CD4-positive, alpha-beta T cell treated with Interleukin-4 for 1 hour (primary cell): ENCODE measurements at places on chromosomes 6 and 20.

- no peak for DNase-seq
These were observed 546.5 kb downstream of the PRKN start for GRCh38 chr6:162181111-162181510.

DNA sequence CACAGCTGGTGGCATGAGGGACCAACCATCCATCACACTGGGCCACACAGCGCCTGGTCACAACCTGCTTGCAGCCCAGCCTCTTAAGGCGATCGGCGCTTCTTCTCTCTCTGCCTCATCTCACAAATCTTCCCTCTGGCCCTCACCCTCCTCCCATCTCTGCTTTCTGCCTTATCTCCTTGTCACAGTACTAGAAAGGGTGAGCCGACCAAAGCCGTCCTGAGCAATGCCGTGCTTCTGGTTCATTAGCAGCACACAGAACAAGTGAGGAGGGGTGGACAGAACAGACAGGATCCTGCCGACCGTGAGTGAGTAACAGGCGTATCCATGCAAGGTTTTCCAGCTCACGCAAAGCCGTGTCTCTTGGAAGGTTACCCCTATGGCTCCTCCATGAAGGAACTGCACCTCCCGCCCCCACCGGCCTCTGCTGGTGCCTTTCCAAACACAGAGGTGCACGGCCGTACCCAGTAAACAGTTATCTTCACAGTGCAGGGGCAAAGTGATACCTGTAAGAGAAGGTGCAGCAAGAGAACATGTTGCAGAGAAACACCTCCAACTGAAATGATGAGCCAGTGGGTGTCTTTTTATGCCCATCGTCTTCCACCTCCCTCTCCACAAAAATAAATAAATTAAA is 331.7 kb downstream of the FARS2 start:
- DNase-seq, result no peak

DNA sequence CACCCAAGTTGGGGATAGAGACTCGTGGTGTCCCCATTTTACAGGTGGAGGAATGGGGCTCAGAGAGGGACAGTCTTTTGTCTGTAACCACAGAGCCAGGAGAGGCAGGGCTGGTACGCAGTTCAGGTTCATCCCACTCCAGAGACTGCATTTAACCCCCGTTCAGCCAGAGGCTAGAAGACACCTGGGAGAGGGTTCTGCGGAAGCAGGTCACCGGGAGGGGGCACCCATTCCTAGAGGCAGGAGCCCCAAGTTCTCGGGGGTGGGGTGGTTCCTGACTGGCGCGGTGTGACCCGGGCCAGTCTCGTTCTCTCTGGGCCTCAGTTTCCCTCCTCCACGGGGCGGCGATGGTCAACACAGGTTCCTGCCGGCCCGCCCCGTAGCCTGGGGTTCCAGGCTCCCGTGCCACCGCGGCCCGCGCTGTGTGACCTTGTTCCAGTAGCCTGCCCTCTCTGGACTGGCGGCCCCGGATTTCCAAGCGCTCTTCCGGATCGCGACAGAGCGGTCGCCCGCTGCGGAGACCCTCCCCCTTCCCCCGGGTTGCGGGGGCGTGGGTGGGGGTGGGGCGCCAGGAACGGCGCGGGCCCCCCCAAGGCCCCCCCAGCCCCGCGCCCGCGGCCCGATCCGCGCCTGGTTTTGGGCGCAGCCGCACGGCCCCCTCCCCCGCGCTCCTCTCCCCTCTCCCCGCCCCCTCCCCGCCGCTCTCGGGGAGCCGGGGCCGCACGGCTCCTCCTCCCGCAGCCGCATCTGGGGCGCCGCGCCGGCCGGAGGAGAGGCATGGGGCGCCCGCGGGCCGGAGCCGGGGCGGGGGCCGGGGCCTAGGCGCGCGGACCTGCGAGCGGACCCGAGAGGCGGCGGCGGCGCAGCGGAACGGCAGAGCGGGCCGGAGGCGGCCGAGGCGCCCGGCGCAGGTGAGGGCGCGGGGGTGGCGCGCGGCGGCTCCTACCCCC is at the start of gene DLGAP4:
Gene DLGAP4 (plus strand): TSS at position 738 of the 950 bp plus-strand sequence. CDS start 125,379 bp downstream, outside the sequence.
- DNase-seq, result no peak

DNA sequence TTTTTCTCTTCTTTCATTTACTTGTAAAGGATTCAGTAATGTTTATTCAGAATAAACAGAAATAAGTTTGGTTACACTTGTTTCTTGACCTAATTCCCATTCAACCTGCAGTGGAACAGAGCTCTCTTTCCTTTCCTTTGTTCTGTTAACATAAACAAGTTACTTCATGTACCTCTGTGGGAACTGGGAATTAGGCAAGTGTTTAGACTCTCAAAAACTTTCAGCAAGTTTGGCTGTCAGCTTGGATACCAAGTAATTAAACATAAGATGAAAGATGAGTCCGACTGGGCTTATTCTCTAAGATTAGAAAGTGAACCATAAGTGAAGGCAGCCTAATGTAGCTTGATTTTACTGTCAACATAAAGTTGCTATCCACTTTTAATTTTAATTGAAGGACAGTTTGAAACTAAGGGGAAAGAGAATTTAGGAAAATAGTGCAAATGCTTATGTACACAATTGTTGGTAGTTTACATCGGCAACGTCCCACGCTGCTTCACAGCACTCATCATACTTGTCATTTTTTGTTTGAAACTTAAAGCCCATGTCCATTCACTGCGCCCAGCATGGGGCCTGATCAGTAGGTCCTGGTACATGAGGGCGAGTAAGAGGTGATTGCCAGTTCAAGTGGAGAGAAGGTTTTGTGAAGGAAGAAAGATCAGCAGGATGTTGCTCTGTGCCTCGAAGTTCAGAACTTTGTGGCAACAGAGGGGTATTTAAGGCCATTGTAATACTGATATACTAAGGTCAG is 113.0 kb downstream of the PLEKHG1 start:
- no peak for DNase-seq

DNA sequence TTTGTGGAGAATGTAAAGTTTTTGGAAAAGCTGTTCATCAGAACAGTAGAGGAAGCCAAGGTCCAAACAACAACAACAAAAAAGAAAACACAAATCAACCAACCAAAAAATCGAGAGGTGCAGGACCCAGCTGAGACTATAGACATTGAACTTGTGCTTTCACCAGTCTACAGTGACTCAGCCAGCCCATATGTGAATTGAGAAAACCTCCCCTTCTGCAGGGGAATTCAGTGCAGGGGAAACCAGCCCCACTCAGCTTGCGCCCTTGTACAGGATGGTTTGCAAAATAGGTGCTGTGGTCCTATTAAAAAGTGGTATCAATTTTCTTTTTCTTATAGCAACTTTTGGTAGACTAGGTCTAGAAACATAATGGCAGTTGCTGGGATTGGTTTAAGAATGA is 21.3 kb downstream of the MLIP start:
- no peak for DNase-seq

DNA sequence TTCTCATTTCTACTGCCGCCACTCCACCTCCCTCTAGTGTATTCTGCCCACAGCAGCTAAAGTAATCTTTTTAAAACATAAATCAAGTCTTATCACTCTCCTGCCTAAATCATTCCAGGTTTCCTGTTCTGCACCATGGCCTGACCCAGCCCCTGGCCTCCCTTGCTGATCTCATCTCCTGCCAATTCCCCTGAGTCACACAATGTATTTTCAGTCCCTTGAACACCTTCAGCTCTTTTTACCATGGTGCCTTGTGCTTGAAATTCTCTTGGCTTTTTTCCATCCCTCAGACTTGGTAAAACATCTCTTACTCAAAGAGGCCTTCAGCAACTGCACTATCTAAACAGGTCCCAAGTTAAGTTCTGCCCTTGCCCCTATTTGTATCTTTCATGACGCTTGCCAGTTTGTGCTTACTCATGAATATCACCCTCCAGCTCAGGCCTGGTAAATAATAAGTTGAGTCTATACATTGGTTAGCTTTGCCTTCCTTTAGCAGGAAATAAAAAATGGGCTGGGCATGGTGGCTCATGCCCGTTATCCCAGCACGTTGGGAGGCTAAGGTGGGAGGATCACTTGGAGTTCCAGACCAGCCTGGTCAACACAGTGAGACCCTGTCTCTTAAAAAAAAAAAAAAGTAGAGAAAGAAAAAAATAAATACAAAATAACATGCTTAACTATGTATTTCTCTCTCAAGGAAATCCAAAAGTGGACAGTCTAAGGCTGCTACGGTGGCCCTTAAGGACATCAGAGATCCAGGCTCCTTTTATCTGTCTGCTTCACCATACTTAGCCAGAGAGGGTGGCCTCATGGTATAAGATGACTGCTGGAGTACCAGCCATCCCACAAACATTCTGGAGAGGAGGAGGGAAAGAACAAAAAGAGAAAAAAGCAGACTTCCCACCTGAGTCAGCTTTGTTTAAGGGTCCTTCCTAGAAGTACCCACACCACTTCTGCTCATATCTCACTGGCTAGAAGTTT is 62.2 kb downstream of the ARFGEF2 start:
- no peak for DNase-seq

- DNase-seq, result no peak
These were observed 9.8 kb downstream of the SPATA2 start for GRCh38 chr20:49905415-49906091.

GRCh38 chr20:40702504-40702903 is 13.5 kb upstream of the MAFB start:
- DNase-seq, result no peak

DNA sequence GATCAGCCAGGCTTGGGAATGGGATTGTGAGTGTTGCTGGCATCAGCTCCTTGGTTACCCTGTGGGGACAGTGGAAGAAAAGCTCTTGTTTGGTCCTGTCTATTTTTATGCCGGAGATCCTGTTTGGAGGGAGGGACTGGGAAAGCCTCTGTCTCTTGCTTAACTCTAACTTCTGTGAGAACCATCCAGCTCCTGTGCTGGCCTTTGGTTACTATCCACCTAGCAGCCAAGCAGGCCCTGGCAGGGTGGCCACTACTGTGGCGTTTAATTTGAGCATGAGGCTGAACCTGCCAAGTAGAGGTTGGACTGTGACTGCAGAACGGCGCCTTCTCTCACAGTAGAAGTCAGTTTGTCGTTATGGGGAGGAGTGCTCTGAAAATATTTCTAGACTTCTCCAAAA is 193.3 kb downstream of the UTRN start:
- no peak for DNase-seq

DNA sequence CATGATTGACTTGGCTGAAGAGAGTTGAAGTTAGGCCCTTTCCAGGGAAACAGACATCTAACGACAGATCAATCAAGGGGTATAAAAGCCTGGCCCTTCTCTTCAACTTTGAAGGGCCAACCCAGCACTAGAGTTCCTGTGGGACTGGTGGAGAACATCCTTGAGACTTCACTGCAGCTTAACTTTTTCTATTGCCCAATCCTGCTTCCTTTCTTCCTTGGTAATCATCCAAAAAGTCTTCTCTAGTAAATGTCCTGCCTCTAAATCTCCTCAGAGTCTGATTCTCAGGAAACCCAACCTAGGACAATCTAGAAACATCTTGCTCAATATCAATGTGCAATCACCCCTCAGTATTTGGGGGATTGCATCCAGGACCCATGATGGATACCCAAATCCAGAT is 1.9 kb downstream of the MKKS start:
- no peak for DNase-seq

DNA sequence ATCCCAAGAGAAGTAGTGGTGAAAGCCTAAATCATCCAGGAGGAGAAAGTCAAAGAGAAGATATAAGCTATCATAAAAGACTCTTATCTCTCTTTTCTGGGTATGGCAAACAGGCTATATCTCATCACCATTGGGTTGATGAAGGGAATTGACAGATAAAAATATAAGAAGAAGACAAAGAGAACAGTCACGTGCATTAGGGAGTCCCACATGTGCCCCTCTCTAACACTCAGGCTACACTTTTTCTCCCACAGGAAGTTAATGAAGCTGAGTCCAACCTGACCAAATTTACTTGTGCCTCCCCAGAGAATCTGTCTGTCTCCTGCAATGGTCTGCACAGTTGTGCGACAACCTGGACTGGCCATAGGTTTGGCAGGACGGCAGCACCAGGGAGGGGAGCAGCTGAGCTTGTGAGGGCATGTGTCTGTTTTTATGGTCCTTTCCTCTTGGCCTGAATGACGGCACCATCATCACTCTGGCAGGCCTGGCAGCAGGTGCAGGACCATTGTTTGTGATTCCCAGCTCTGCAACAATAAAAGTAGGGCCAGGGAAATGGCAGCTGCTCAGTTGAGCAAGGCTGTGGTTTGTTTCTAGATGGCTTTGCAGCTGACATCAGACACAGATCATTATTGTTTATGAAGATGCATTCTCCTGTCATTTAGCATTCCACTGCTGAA is 144.5 kb upstream of the MCHR2 start:
- DNase-seq, result no peak

DNA sequence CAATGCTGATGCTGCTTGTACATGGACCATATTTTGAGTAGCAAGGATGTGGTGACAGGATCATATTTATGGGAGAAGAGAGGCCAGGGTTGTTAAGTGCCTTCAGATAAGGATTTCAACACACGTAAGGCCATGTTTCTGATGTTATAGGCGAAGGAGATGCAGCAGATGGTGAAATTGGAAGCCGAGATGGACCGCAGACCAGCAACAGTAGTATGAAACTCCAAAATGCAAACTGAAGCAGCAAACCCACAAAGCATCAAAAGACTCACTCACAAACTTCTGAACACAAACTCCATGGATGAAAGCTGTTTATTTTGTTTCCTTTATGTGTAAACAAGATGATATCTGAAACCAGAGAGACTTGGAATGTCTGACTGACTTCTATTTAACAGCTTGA is 35.6 kb upstream of the LAMP5 start:
- no peak for DNase-seq

GRCh38 chr6:38114976-38115625 is 295.6 kb downstream of the ZFAND3 start:
- DNase-seq, result no peak
